ACHN (cell line): ENCODE measurements at places on chromosomes 16 and 17.

- DNase-seq: no peak
Measured at GRCh38 chr17:55666806-55667205, 55.9 kb downstream of the TMEM100 start.

GRCh38 chr17:51481370-51481769 is 221.0 kb downstream of the UTP18 start:
- DNase-seq: no peak

DNA sequence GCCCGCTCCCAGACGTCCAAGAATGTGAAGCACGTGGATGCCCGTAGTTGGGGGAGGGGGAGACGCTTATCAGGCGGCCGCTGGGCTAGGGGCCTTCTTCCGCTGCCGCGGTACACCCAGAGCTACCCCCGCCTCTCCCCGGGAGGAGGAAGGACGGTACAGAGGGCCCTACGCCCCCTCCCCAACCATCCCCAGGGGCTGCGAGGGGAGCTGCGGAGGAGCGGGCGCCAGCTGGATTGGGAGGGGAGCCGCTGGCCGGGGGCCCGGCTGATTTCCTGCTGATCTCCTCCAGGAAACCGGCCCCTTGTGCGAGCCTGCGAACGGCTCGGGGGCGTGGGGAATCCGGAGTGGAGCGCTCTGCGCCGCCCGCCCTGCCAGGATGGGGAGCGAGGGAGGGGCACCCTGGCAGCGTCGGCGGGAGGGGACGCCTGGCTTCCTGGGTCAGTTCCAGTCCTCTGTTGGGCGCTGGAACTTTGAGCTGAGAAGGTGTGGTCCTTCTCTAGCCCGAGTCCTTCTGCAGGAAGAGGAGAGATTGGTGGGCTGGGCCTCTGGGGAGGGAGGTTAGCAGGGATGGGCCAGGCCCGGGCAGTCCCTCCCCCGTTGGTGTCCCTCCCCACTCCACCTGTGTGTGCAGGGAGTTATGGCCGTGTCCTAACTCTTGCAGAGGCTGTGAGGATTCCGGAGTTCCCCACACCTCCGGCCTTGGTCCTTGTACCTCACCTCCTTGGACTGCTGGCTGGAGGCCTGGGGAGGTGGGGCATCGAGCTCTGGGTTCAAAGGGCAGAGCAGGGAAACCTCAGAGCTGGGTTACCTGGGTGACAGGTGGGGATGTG is 19.2 kb downstream of the GJD3 start:
- peak; percentile 56 for DNase-seq

DNA sequence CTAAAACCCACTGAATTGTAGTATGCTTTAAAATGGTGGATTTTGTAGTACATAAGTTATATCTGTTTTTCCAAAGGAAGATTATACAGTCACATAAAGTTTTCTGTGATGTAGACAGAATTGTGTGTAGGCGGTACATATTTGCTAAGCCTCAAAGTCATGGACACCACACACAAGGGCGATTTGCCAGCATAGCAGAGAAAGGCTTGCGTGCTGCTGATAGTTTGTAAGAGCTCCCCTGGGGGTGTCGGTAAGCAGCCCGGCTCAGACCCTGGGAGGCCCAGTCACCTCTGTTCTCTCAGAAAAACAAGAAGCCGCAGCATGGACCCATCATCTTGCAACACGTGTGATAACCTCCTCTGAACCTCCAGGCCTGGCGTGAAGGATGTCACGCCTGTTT is 38.3 kb upstream of the AKTIP start:
- no peak for DNase-seq

DNA sequence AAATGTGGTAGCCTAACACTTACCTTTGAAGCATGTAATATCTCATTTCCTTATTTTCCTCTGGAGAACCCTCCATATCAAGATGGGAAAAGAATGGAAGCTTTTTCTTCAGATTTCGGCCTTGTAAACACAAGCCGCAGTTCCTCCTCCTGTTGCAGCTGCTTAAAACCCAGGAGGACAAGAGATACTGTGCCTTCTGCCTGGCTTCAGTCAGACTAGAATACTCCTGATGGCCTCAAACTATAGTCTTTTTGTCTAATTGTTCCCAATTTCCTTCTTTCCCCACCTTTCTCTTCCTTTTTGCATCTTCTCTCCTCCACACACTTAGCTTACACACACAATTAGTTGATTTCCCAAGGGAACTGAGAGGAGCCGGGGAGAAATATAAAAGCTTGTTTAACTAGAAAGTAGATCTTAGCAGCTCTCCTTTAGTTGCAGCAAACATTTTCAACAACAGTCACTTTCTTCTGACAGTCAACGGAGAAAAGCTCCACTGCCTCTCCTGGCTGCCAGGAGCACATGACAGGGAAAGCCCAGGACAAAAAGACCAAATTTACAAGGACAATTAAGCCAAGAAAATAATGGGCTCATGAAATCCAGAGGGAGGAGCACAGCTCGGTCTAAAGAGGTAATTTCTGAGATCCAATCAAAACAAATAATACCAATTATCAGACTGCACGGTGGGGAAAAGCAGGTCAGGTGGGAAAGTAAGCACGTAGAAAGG is 76.4 kb upstream of the C17orf78 start:
- DNase-seq: no peak

- peak; percentile 37 for DNase-seq
Measured at GRCh38 chr16:84925092-84925772, 86.1 kb downstream of the ZDHHC7 start.

GRCh38 chr17:73423159-73423715 is 111.4 kb upstream of the CDC42EP4 start:
- no peak for DNase-seq

- peak; percentile 22 for DNase-seq
Measured at GRCh38 chr17:7982173-7982572, 20.2 kb upstream of the GUCY2D start.

GRCh38 chr17:47279062-47279801 is 25.6 kb downstream of the ITGB3 start:
- DNase-seq: peak; percentile 100

DNA sequence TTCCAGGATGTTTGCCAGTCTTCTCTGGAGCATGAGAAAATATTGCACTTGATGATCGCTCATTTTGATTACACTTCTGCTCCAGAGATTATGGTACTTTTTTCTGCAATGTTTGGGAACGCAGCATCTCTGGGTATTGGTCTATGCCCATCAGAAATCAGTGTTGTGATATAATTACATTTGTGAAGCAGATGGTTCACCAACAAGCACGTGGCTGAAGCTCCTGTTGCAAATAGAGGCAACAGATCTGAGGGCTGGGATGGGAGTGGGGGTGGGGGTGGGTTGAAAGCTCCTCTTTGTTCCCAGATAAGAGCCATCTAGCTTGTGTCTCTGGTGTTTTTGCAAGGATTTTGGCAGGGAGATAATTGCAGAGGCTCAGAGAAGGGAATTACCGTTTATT is 252.3 kb downstream of the SHISA9 start:
- no peak for DNase-seq

DNA sequence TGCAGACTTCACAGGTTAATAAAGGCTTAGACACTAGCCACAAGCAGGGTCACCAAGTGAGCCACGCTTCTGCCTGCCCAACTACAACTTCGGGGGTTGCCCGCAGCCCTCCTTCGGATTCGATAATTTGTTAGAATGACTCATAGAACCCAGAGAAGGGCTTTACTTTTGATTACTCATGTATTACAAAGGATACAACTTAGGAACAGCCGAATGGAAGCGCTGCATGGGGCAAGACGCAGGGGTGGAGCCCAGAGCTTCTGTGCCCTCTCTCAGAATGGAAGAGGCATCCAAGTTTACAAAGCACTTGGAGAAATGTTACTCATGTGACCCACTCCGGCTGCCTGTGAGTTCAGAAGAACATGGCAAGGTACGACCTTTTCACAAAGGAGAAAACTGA is 7.5 kb upstream of the CDH5 start:
- DNase-seq: peak; percentile 64

DNA sequence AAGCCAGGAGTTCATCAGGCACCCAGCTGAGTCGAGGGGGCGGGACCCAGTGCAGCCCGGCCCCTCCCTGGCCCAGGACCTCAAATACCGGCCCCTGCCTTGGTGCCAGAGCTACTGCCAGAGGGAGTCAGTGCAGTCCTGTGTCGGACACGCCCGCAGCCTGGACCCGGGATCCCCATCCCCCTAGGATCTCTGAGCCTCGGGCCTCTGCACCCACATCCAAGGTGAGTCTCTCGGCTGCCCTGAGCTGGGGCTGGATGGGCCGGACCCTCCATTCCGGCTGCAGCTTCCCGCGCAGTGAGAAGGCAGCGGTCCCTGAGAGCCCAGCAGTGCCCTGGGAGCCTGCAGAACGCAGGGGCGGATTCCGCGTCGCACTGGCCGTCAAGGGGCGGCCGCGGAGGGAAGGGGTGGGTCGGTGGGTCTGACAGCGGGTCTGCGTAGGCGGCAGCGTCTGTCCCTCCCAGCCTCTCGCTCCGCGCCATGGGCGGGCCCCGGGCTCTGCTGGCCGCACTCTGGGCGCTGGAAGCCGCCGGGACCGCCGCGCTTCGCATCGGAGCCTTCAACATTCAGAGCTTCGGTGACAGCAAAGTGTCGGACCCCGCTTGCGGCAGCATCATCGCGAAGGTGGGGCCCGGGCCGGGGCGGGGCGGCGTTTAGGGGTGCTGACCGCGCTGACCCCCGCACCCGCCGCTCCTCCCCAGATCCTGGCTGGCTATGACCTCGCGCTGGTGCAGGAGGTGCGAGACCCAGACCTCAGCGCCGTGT is at the start of gene DNASE1L2:
DNASE1L2 (plus strand) TSS at position 108 of the 765 bp plus-strand sequence; CDS start at position 481, 373 bp downstream.
- no peak for DNase-seq

DNA sequence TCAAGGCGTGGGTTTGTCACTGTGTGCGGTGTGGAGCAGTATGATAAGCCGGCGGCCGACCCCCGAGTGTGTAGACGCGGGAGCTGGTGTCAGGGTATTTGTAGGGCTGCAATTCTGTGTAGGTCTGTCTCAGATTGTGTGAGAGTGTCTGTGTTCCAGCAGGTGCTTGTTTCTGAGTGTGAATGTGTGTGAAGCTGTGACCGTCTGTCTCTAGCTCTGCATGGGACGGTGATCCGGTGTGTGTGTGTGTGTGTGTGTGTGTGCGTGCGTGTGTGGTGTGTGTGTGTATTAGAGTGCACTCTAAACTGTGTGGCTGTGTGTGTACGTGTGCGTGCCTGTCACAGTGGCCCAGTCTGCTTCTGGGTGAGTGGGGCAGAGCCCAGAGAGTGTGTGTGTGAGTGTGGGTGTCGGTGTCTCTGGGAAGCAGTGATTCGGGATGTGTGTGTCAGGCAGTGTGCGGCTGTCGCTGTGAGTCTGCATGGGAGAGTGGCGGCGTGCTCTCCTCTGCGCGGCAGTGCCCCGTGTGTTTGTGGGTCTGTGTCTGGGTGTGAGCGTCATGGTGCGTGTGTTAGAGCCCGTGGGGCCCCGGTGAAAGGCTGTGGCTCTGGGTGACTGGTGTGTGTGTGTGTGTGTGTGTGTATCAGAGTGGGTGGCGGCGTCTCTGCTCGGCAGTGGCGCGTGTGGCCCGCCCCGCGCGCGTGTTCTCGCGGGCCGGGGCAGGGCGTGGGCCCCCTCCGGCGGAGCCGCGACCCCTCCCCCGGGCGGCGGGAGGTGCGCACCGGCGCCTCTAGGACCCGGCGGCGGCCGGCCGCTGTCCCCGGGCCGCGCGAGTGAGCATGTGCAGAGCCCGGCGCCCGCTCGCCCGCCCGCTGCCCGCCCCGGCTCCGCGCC is at the start of gene WSCD1:
WSCD1 (plus strand) TSS at position 841 of the 891 bp plus-strand sequence. CDS start 10,280 bp downstream, outside the sequence.
- DNase-seq: peak; percentile 54

DNA sequence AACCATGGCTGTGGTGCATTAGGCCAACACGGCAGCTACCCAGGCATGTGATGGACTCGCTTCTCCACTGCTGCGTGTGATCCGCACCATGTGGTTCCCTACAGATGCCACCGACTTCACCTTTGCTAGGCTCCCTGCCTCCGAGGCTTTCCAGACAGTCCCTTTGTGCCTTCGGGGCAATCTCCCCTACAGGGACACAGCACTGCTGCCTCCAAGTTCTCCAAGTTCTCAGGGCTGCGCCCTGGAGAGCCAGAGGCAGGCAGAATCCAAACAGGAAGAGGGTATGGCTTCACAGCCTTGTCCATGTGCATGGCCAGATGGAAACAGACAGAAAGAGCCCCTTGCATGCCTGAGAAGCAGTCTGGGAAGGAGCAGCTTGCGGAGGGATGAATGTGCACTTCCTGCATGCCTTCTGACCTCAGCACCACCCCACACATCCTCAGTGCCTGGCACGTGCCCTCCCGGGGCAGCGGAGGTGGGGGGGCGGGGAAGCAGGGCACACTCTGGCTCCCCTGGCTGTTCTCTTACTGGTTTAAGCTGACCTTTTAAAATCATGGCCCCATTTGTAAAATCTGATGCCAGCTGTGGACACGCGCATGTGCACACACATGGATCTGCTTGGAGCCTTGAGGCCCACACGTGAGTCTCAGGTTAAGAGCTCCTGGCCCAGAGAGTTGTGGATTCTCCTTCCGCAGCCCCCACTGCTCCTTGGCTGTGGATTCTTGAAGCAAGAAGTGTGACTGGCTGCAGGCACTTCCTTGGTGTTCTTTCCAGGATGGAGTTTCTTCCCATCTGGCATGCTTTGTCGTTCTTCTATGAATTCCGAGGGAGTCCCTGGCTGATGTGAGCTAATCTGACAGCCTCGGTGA is 55.3 kb upstream of the MTSS2 start:
- DNase-seq: no peak

GRCh38 chr16:31351942-31352325 is 3.0 kb upstream of the ITGAX start:
- DNase-seq: no peak

DNA sequence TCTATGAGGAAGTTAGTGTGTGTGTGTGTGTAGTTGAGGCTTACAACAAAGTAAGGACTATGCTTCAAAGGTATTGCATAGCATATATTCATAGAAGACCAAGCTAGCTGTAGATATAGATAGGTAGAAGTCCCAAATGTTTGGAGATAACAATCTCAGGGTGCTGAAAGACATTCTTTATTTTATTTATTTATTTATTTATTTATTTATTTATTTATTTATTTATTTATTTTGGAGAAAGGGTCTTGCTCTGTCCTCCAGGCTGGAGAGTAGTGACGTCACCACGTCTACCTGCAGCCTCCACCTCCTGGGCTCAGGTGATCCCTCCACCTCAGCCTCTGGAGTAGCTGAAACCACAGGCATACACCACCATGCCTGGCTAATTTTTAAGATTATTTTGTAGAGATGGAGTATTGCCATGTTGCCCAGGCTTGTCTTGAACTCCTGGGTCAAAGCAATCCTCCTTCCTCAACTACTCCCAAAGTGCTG is 284.6 kb upstream of the KIF2B start:
- DNase-seq: no peak

GRCh38 chr16:12090151-12090530 is 113.6 kb downstream of the SNX29 start:
- no peak for DNase-seq

GRCh38 chr16:66273644-66274334 is 92.7 kb upstream of the CDH5 start:
- DNase-seq: no peak

DNA sequence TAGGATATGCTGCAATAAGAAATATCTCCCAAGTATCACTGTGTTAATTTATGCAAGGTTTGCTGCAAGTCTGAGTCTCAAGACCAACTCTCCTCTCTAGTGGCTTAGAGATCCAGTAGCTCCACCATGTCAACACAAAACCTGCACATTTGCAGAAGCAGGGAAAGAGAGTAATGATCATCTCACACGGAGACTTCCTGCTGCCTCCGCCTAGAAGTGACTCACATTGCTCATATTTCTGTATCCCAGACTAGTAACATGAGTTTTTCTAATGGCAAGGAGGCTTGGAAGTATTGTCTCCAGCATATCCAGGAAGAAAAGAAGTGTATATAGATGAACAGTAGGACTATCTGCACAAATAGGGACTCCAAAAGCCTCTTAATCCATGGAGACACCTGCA is 15.0 kb upstream of the IRX6 start:
- DNase-seq: no peak
